ENCODE measurements at places on chromosomes 2 and 18.

GRCh38 chr18:57841568-57841967 lies 38.5 kb upstream of the ATP8B1 start:
- no peak for DNase-seq

DNA sequence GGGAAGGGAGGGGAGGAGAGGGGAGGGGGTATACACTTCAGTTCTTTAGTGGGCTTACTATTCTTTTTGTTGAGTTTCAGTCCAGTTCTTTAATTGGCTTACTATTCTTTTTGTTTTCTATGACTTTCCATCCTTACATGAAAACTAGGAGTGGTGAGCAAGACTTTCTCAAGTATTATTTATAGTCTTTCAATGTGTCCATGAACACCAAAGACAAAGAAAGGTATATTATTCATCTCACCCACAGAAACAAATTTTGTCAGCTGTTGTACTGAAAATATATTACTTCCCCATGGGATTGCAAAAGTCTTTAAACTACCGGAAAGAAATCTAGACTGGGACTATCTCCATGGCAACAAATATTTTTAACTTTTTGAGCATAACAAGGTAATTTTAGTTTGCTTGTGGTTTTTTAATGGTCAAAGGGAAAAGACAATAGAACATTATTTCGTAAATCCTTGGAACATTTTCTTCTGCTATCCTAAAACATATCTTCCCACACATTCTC lies 17.6 kb downstream of the ADAM17 start:
- no peak for DNase-seq

GRCh38 chr2:24730481-24730880 lies 62.7 kb downstream of the PTRHD1 start:
- no peak for DNase-seq

- no peak for DNase-seq
These were observed 301.7 kb downstream of the PHLPP1 start for GRCh38 chr18:63017076-63017475.

GRCh38 chr2:154457286-154457685 lies 241.2 kb upstream of the KCNJ3 start:
- DNase-seq = no peak

DNA sequence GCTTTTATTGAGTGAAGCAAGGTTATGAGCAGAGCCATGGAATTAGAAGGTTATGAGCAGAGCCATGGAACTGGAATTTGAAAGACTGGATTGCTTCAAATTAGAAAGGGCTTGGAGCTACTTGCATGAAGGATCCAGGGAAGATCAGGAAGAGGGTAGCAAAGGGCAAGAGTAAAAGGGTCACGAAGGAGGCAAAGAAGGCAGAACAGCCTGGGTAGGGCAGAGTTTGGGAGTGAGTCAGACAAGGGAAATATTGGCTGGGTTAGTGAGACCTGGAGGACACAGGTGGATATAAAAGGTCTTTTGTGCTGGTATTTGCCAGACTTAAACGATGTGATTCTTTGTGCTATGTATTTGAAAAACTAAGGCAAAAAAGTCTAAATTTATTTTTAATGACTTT lies 65.0 kb downstream of the SEMA4F start:
- DNase-seq = no peak

- no peak for DNase-seq
These were observed 53.7 kb downstream of the ZBTB7C start for GRCh38 chr18:48355276-48356115.

DNA sequence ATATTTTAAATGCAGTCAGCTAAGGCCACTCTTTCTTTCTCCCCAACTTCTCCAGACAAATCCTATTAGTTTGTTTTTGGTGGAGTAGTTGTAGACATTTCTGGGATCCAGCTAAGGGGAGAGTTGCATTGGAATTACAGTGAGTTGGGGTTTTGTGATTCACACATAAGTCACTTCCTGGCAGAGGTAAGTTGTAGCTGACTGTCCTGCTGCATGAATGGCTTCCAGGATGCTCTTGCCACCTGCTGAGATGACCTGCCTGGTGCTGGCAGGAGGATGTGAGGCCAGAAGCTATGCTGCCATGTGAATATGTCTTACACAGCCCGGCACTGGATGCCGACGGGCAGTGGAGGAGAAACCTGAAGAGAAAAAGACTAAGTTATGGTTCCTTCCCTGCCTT lies 243.7 kb downstream of the TDRD15 start:
- no peak for DNase-seq

DNA sequence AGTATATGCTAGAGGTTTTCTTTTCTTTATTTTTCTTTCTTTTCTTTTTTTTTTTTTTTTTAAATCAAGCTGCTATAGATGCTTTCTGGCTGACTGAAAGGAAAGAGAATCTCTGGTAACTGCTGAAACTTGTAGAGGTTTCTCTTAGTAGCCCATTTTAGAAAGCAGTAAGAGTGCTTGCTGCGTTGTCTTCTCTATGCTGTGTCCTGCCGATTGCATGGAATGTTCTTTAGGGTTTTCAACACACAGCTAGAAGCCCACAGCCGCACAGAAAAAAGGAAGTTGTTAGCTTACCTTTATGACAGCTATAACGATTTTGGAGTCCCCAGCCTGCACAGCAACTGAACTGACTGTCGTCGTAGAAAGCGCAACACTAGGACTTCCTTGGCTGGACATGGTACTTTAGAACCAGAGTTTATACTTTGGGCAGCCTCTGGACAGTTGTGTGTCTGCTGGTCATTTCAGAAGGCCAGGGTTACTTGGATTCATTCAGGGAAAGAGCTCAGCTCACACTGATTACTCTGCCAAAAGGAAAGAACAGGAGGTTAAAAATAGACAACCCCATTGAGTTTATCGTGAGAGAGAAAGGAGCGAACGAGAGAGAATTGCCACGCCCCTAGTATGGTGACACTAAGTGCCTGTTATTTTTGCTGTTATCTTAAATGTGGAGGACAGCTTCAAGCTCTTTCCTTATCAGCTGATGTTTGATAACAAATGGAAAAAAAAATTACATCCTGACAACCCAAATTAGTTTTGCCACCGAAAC lies at the start of gene CCDC141:
CCDC141 (minus strand) TSS at position 592 of the 766 bp plus-strand sequence; CDS start at position 396, 196 bp downstream.
- DNase-seq = no peak

DNA sequence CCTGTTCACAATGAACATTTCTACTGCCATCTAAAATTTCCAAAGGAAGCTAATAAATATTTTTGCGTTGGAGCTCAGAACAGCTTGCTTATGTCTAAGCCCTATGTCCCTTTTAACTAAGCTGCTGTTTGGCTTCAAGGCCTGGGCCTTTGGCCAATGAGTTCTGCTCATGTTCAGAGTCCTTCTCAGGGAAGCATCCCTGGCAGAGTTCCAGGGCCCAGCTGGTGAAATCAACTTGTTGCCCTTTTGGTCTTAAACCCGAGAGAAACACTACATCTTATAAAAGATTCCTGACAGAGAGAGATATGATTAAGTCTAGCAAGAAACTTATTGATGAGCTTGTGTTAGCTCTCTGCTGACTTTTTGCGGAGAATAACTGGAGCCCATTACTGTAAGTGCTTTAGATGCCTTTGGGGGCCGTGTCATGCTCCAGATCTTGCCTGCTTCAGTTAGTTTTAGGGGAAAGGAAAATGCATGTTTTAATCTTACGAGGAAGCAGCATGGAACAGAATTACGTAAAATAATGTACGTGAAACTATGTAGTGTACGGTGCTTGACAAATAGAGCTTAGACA lies 102.5 kb upstream of the NOSTRIN start:
- no peak for DNase-seq

DNA sequence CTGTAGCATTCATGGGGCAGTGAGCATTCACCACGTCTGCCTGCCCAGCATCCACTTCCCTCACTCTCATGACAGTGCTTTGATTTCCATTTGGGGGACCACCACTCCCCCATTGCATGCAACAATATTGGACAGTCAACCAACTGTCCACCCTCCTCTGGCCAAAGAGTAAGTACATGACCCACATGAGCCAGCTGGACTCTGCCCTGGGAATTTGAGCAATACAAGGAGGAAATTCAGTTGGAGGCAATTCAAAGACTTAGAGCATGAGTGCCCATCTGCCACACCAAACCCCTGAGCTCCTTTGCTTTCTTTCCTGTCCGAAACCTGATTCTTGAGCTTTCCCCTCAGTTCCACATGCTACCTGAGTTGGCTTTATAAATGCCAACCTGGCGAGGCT lies 41.7 kb upstream of the PNO1 start:
- no peak for DNase-seq

GRCh38 chr18:31199190-31199769 lies 36.6 kb upstream of the DSC1 start:
- no peak for DNase-seq

DNA sequence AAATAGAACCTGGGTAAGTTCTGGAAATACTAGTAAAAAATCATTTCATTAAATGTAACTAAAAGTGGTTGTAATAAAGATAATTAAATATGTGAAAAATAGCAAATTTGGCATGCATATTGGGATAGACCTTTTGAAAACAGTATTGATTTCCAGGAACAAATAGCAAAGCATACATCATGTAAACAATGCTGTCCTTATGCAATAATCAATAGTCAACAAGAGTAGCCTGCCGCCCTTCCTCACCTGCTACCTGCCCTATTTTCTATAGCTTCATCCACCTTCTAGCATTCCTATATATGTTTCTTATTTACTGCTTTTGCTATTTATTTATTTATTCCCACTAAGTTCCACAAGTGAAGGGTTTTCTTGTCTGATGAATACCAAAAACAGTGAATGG lies 35.1 kb upstream of the KYNU start:
- no peak for DNase-seq

GRCh38 chr18:53567929-53568574 lies 656.4 kb downstream of the MBD2 start:
- DNase-seq = no peak

- no peak for DNase-seq
These were observed 1.3 kb downstream of the ADRA2B start for GRCh38 chr2:96114903-96115581.

DNA sequence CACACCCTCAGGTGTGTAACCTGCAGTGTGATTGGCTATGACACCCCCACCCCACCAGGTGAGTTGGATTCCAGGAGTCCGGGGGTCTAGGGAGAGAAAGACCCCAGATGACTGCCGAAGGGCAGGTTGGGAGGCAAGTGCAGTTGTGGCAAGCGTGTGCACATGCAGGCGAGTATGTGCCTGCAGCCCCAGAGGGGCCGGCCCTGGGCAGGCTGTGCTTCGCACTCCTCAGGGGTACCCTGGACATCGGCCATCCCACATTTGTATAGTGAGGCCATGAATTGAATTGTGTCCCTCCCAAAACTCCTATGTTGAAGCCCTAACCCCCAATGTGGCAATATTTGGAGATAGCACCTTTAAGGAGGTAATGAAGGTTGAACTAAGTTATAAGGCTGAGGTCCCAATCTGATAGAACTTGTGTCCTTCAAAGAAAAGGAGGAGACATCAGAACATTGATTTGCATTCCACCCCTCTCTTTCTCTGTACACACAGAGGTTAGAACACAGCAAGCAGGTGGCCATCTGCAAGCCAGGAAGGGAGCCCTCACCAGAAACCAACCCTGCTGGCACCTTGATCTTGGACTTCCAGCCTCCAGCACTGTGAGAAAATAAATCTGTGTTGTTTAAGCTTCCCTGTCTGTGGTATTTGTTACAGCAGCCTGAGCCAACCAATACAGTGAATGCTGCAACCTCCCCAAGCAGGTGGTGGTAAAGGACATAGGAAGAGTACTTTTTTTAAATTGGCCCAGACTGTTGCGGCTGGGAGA lies 241.8 kb downstream of the TFCP2L1 start:
- DNase-seq = no peak

GRCh38 chr2:8028981-8029380 lies 652.9 kb upstream of the ID2 start:
- DNase-seq = no peak

GRCh38 chr18:46660957-46661749 lies 4.1 kb upstream of the LOXHD1 start:
- DNase-seq = no peak

DNA sequence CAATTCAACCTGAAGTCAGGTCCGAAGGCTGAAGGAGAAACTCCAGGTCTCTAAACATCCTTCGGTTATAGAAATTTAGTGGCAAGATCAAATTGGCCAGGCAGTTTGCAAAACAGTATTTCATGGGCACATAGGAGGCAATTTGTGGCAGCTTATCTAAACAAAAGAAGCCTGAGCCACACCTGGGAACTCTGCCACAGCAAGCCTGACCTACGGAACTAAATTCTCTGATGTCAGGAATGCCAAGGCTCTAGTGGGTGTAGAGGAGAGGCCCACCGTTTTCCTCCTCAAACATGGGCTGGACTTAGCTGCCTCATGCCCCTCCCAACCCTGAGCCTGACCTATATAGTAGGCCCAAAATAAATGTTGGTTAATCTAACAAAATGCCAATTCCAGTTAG lies 16.0 kb downstream of the SATB2 start:
- no peak for DNase-seq

- DNase-seq = no peak
These were observed 1387.1 kb upstream of the TMEFF2 start for GRCh38 chr2:193581807-193582206.
